Right renal cortex interstitium (tissue), 3 donors: ENCODE measurements at places on chromosomes 16 and 17.

GRCh38 chr16:68362947-68363657 lies 52.3 kb downstream of the PRMT7 start:
- no peak for DNase-seq

DNA sequence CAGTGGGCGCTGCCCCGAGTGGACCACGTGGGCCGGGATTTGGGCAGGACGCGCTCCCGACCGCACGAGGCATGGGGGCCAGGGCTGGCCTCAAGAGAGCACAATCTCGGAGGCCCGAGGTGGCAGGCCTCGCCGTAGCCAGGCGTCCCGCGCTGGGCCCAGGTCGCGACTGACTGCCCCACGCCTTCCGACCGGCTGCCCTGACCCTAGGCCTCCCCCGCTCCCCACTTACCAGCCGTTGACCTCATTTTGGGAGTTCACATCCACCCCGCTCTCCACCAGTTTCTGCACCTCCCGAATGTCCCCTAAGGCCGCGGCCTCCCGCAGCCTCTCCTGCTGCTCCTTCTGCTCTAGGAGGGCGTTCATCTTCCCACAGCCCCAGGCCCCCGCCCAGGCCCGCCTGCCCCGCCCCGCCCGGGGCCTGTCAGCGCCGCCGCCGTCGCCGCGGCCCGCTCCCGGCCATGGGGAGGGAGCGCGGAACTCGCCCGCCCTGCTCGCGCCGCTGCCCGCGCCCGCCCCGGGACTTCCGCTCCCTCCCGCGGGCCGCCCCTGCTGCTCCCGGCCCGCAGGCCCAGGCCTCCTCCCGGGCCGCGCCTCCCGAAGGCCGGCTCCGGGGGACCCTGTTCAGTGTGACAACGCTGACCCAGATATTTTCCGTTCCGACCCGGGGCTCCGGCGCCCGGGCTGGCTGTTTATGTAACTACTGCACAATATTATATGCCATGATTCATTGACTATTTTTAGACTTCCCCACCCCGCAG lies at the start of gene ANKRD40:
Gene ANKRD40 (minus strand): TSS at position 626 of the 761 bp plus-strand sequence. CDS start 260 bp downstream, at position 366.
- DNase-seq = no peak

- no peak for DNase-seq
These were observed 41.8 kb downstream of the PSME3IP1 start for GRCh38 chr16:57144027-57144426.

- peak; percentile 63 for DNase-seq
These were observed at the start of gene CDH15 for GRCh38 chr16:89171216-89172170. Gene CDH15 (plus strand): TSS chr16:89171748. CDS start chr16:89171832, 84 bp downstream.

GRCh38 chr16:30992931-30993816 lies 8.2 kb downstream of the HSD3B7 start:
- DNase-seq = no peak

- no peak for DNase-seq
These were observed 27.7 kb downstream of the C17orf100 start for GRCh38 chr17:6679241-6679640.

DNA sequence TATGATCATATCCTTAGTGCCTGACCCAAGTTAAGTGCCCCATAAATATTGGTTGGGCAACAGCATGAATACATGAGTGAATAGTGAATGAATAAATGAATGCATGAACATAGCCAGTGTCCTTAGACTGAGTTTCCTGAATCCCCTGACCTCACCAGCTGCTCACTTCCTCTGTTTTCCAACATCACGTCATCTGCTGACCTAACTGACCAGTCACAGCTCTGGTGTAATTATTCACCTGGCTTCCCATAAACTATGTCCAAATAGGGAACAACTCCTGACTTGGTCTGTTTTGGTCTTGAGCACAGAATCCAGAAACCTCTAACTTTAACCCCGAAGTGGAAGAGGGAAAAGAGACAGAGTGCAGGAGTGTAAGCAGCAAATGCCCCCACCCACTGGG lies 83.4 kb downstream of the ASIC2 start:
- DNase-seq = no peak

DNA sequence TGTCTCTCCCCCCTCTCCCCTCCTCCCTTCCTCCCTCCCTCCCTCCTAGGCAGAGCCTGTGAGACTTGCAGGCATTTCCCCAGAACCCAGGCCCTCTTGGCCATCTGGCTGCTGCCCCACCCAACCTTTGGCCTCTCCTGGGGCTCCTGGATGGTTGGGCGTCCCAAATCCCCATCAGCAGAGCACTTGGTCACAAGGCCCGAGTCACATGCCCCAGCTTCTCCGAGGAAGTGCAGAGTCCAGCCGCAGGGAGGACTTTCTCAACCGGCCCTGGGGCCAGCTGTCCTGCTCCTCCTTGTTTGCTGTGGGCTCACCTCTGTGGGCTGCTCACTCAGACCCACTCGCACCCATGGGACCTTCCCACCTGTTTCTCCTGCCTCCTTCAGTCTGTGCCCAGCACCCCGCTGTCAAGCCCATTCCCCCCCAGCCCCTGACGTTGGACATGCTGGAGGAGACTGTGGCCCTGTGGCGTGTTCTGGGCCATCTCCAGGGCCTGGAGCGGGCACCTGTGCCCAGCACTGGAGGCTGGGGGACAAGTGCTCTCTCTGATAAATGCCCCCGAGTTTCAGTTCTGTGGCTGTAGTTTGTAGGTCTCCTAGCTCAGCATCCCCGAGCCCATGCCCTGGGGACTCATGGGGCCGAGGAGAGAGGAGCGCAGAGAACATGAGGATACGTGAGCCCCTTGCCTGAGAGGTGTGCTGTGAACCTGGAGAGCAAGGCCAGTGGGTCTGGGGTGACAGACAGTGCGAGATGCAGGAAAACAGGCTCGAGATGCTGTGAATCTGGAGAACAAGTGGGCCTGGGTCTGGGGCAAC lies 42.3 kb upstream of the ZNF750 start:
- no peak for DNase-seq

DNA sequence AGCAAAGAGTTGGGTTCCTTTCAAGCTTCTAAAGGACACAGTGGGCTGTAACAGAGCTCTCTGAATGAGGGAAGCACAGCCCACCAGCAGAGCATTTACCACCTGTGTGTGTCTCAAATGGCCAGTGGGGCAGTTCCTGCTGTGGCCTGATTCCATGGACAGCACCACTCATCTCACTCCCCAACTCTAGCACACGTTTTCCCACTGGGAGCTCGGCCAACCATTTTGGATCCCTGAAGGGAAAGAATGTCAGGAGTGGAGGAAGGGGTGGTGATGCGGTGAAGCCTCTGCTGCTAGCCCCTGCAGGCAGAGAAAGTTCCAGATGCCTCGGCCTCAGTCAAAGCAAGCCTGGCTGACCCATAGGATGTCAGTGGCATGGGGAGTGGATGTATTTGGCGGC lies 86.6 kb downstream of the PLXDC1 start:
- no peak for DNase-seq

DNA sequence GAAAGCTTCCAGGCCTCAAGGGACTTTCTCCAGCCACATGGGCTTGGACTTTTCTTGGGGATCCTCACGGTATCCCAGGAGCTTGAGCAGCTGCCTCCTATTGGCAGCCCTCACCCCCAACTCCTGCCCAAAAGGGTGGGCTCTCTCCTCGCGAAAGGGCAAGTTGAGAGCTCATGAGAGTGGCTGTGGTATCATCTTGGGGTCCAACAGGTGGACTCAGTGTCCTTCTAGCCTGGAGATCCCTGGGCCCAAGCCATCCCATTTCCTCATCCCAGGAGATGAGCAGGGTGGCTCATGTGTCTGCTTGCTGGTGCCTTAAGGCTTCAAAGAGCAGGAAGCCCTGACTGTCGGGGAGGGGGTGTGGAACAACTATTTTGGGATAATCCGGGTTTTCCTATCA lies 17.7 kb downstream of the TBX4 start:
- no peak for DNase-seq

- no peak for DNase-seq
These were observed 100.7 kb downstream of the TMEM114 start for GRCh38 chr16:8489580-8489979.

DNA sequence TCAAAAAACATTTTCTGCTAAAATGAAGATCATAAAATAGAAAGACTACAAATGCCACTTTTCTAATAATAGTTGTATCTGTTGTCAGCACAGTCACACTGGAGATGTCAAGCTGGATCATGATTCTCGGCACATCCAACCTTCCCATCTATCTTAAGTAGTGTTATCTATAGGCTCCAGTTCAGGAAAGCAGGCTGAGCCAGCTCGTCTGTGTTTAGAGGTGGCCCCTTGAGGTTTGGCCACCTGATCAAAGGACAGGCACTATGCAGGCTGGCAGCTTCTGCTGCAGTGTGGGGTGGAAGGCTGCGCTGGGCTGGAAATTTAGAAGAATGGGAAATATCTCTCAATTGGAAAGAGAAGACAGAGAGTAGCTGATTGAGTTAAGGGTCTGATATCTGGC lies 32.4 kb downstream of the SMYD4 start:
- DNase-seq = no peak

DNA sequence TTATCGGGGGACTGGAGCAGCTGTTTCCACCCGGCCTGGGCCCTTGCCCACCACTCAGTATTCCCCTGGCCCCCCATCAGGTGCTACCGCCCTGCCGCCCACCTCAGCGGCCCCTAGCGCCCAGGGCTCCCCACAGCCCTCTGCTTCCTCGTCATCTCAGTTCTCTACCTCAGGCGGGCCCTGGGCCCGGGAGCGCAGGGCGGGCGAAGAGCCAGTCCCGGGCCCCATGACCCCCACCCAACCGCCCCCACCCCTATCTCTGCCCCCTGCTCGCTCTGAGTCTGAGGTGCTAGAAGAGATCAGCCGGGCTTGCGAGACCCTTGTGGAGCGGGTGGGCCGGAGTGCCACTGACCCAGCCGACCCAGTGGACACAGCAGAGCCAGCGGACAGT lies 6.1 kb upstream of the TMEM88 start:
- DNase-seq = no peak

GRCh38 chr17:82893779-82894178 lies 54.0 kb upstream of the ZNF750 start:
- DNase-seq = no peak
